GM20000 (cell line): ENCODE measurements at places on chromosomes 2 and 18.

- no peak for DNase-seq
Observed at GRCh38 chr2:3628800-3629199, 29.2 kb upstream of the ALLC start.

DNA sequence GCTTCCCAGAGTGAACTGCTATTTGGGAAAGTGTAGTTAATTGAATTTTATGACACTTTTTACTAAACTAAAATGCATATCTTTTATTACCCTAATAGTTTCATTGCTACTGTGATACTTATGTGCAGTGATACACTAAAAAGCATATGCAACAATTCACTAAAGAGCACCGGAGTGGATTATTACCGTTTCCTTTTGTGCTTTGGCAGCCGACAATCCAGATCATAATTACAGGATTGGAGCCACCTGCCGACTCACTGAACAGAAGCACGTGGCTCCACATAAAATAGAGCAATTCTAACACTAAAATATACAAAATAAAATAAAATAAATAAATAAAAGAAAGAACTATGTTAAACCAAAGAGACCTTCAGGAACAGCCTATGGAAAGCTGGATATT is 583.4 kb downstream of the NRXN1 start:
- no peak for DNase-seq

- no peak for DNase-seq
Observed at GRCh38 chr2:79793006-79793405, 280.2 kb downstream of the CTNNA2 start.

DNA sequence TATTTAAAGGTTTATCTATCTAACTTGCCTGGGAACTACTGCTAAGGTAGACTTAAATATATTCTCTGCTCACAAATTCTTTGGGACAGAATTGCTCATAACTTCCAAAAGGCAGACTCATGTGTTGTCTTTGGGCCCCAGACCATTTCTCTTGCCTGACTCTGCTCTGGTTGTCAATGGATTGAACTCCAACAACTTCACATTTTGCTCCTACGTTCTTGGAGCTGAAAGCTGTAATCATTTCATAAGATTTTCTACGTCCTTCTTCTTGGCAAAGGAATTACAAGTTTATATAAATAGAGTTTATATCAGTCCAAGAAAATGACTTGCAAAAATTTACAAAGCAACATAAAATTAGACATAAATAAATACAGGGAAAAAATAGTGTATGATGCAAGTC is 32.9 kb upstream of the PPM1B start:
- DNase-seq = no peak

DNA sequence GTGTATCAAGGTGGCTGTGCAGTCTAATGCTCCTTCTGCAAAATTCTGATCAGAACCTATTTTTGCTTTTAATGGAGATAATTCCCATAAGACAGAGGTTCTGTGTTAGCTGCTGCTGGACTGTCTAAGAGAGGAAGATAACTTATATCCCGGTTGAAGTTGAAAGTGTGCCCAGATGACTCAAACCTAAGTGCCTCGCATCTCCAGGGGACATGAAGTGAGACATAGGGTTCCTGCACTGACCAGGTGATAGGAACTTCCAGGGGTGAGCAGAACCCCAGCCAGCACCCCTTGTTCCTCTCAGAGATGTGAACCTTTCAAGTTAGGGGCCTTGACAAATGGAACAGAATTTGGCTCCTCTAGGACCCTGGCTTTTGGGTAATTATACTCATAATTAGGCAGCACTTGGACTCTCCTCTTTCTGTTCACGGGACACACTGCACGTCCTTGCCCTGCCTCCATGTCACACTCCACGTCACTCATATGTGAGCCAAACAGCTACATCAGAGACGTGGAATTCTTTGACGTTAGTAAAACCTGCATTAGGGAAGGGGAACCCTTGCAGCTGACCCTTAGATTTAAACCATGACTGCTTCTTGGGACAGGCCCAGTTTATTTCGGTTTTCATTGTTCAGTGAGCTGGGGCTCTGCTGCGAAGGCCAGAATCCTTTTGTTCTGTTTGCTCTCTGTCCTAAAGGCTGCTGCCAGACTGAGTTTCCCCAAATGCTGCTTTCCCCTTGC is 104.5 kb upstream of the ALPP start:
- no peak for DNase-seq

DNA sequence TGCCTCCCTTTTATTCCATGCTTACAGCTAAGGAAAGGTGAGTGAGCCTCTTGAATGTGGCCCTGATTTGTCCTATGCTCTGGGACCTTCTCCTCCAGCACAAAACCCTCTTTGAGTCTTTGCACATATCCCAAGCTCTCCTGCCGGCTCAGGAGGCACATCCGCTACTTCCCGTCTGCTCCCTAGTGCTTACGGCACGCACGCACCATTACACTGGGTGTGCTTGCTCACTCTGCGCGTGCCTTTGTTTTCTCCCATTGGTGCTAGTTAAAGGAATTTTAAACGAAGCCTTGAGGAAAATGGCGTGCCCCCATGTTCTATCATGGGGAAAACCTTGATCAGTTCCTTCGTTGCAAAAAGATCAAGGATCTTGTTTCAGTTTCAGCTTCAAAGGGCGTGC is 7.9 kb upstream of the DGKD start:
- DNase-seq = no peak
